ENCODE measurements at places on chromosomes 5 and 9. TPM values are rescaled to one million over a fixed set of nuclear protein-coding genes. Genes with fewer than 3 reads are reported as not detected.

DNA sequence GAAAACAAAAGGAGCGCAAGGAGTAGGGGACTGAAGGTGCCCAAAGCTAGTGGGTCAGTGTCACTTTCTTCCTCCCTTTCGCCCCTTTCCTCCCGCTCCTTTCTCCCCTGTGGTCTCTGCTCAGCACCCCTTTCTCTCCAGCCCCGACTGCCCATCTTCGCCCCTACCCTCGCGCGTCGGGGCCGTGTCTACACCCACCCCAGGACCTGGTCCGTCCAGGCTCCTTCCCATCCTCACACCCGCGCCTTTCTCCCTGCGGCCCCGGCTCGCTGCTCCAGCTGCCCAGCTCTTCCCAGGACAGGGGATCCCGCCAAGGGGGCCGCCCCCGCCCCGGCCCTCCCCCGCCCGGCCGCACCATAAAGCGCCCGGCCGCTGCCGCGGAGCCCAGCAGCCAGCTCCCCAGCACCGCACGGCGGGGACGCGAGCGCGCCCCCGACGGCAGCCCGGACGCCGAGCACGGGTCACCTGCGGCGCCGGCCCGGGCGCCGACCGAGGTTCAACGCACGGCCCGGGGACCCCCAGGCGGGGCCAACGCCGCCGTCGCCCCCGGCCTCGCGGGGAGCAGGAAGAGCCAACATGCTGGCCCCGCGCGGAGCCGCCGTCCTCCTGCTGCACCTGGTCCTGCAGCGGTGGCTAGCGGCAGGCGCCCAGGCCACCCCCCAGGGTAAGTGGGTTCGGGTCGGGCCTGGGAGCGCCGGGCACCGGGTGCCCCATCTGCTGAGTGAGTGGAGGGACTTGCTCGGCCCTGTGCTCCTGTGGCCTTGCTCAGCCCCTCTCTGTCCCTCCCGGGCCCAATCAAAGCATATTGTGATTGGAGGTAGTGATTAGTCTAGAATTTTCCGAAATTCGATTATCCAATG is at the start of gene THBS4:
Gene THBS4, plus strand, starts transcription at position 387 of the 860 bp plus-strand sequence. Its CDS starts 190 bp downstream, at position 577.
- no peak for DNase-seq

DNA sequence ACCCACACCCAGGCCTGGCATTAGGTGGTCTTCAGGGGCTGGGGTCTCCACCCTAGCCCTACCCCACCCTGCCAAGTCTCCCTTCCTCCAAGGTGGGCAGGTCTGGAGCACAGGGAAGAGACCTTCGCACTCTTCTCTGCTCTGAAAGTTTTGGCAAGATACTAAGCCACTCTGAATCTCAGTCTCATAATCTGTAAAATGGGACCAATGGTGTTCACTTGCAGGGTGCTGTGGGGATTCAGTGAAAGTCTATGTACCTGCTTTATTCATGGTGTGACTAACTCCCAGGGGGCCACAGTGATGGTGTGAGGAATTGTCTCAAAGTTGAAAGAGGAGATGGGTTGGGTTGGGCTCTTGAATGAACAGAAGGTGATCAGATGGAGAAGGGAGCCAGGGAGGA is 25.0 kb downstream of the LHX2 start:
- DNase-seq = no peak

GRCh38 chr5:14628346-14628745 is 36.2 kb upstream of the OTULIN start:
- no peak for DNase-seq

GRCh38 chr9:133406480-133407307 is 11.1 kb downstream of the REXO4 start:
- peak; percentile 67 for DNase-seq

- DNase-seq = no peak
Measured at GRCh38 chr9:106771608-106772007, 91.4 kb upstream of the ZNF462 start.

DNA sequence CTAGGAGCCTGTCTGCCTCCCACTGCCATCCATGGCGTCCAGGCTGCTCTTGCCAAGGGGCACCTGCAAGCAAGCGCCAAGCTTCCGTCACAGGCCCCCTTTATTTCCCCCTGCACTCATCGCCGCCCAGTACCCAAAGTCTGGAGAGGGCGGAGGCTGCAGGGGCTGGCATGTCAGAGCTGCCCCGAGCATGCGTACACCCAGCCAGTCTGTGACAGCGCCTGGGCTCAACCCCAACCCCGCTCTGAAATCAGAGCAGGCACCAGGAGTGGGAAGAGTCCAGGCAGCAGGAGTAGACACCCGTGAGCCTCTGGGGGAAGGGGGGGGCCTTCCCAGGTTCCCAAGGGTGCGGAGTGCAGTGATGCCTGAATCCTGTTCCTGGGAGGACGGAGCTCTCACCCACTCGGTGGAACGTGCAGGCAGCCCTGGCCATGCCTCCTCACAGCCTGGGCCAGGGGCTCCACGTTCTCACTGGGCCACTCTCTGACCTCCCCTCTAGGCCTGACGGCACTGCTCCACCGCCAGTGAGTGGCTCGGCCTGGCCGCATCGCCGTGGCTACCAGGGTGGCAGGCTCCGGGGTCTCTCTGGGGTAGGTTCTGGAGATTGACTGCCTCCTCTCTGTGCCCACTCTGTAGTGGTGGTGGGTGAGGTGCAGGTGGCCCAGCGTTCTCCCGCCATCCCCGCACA is 469.0 kb downstream of the CDH9 start:
- DNase-seq = no peak

DNA sequence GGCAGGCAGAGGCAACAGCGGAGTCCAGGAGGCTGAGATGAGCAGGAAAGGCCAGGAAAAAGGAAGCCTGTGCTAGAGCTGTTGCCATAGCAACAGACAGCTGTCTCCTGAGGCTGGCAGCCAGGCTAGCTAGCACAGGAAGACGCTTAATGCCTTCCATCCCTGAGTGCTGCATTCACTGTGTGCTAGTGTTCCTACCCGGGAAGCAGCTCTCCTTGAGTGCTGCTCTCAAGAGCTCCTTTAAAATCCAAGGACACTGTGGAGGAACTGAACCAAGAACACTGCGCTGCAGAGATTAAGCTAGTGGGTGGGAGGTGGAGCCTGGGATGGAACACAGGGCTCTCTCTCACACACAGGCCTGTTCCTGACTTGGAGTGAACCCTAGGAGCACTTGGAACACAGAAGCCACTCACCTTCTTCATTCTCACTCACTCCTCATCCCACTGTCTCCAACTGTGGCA is 53.5 kb upstream of the IL7R start:
- DNase-seq = peak; percentile 86

GRCh38 chr5:127802477-127802865 is 99.3 kb downstream of the CCDC192 start:
- DNase-seq = no peak

DNA sequence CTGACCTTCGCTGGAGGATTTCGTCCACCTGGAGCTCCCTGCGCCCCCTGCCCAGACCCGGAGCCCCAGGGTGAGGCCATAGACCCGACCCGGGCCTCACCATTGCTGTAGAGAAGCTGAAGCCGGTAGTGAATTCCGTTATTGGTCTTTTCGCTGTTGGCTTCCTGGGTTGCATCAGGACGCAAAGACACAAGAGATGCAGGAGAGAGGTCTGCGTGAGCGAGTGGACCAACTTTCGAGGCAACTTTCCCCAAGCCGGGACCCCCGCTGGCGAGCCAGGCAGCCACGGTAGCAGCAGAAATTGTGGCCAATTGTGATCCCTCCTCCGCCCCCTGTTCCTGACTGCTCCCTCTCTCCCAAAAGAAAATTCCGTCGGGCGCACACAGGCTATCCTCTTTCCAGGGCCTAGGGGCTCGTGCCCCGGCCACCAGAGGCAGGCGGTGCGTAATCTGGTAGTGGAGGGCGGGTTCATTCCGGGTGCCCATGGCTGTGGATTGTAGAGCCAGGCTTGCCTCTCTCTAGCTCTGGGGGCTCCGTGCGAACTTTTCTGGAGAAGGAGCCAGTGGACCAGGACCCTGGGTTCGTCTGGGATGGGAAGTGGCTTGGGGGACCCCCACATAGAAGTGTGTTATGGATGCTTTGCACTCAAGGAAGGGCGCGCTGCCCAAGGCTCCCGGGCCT is 3.3 kb downstream of the EBF1 start:
- DNase-seq = no peak

- no peak for DNase-seq
Measured at GRCh38 chr5:96967400-96967799, 31.5 kb downstream of the LNPEP start.

DNA sequence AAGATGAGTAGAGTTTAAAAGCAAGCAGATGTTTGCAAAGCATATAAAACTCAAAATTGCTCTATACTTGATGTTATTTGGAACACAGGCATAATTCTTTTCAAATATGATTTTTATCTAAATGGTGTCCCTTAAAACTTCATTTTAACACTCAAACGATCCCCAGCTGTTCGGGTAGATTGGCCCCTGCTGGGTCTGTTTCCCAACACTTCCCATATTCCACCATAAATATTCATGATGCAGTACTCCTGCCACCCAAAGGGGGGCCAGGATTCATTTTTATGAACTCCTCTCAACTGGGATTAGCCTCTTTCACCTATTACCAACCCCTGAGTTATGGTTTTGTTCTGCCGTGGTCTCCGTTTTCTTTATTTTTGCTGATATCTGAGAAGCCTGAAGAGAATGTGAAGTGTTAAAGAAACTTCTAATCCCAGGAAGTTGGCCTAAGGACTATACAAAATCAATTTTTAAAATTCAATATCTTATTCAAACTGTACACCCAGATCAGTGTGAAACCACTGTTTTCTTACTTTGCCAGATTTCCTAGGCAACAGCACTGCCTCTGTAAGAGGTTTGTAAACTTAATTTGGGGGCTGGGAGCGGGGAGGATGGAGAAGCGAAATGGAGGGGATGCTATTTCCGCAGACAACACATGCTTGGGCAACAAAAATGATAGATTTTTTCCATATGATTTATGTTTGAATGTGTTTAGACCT is 384.1 kb downstream of the DMRT2 start:
- no peak for DNase-seq

GRCh38 chr5:111999286-111999685 is 242.3 kb upstream of the NREP start:
- DNase-seq = no peak

DNA sequence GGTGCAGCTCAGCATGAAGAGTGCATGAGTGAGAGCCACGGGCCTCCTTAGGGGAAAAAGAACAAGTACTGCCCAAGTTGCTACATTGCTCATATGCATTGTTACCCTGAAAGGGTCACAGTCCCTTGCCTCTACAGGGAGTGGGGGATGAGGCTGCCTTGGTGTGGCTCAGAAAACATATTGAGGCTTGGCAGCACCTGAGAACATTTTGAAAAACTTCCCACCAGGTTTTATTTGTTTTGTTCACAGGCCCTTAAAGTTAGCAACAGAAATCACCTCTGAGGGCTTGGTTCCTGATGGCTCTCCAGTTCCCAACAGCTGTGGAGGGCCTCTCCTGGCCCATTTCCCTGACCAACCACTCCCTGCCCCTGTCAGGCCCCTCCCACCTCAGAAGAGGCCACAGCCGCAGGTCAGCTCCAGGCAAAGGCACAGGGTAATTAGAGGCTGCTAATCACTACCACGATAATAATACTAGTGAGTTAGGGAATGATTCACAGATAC is 90.7 kb upstream of the ADRA1B start:
- no peak for DNase-seq

- DNase-seq = no peak
Measured at GRCh38 chr5:159386028-159386711, 55.9 kb upstream of the IL12B start.

- no peak for DNase-seq
Measured at GRCh38 chr9:38019731-38020130, 49.3 kb downstream of the SHB start.

- no peak for DNase-seq
Measured at GRCh38 chr5:76403766-76404222, 709 bp downstream of the IQGAP2 start.

DNA sequence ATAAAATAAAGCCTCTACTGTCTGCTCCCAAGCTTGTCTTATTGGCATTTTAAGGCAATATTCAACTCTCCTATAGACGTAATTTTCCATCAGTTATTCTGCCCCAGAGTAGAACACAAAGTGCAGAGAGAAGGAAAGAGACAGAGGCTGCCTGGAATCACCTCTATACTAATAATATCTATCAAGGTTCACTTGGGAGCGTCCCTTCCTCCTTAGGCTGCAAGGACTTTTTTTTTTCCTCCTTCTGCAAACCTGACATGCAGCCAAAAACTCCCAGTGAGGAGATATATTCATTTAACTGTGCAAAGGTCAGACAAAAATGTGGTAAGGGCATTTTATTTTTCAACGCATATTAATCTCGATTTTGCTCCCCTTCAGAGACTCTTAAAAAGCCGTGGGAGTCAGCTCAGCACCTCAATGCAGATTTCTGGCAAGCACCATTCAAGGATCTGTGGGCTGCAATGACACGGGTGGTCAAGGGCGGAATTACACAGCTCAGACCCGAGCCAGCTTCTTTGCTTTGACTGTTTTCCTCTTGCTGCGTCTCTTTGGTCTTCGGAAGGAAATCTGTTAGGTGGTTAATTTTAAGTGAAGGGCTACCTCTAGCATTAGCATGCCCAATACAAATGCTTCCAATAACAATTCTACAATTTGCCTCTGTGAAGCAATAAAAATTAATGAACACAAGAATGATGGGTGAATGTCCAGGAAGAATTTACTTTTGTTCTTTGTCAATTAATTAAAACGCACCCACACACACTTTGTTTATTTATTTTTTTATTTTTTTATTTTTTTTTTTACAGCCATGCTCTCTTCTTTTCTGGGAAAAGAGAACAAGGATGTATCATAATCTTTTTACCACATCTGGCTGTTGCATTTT is 587.7 kb upstream of the GRAMD2B start:
- peak; percentile 45 for DNase-seq

- peak; percentile 52 for DNase-seq
Measured at GRCh38 chr5:154756009-154756867, 1.1 kb downstream of the LARP1 start.

DNA sequence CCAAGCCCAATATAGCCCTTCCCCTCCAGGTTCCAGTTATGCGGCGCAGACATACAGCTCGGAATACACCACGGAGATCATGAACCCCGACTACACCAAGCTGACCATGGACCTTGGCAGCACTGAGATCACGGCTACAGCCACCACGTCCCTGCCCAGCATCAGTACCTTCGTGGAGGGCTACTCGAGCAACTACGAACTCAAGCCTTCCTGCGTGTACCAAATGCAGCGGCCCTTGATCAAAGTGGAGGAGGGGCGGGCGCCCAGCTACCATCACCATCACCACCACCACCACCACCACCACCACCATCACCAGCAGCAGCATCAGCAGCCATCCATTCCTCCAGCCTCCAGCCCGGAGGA is 6.3 kb downstream of the NR4A3 start:
- DNase-seq = no peak

Gene CNTFR
- 72.1 TPM for total RNA-seq

Gene MOB3B
- total RNA-seq = 19.8 TPM

Gene PCDHGB5
- total RNA-seq = 10.0 TPM

Gene TRPM3
- total RNA-seq = 26.5 TPM

Gene CRB2
- 33.2 TPM for total RNA-seq

Gene FAM151B
- total RNA-seq = 10.0 TPM

Gene RNF180
- 25.1 TPM for total RNA-seq

Gene RAB3C
- total RNA-seq = 90.2 TPM

Gene IQGAP2
- total RNA-seq = 2.0 TPM

Data from dorsolateral prefrontal cortex (tissue), 122 donors.